Activated CD4-positive, alpha-beta T cell treated with anti-CD3 and anti-CD28 coated beads for 4 hours (primary cell): ENCODE measurements at places on chromosomes 5 and 9.

DNA sequence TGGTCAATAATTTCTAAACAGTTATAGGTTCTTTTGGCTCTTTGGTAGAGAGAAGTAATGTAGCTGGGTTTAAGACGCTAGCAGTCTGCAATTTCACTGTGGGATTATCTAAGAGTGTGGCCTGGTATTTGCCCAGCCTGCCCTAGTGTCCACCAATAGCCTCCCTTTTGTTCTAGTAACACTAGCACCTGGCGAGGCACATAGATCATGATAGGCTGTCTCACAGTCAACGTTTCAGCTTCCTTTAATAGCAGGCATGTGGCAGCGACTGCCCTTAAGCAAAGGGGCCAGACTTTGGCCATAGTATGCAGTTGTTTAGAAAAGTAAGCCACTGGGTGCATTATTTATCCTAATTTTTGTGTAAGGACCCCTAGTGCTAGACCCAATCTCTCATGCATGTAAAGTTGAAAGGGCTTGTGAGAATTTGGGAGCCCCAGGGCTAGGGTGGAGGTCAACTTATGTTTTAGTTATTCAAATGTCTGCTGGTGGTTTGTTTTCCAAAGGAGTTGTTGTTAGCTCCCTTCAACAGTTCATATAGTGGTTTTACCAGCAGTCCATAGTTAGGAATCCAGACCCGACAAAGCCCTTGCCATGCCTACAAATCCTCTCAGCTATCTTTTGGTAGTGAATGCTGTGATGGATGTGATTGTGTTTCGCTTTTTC is 274.3 kb downstream of the HTR1A start:
- DNase-seq: no peak

GRCh38 chr5:25713259-25713658 is 1068.5 kb upstream of the CDH10 start:
- DNase-seq: no peak

GRCh38 chr9:96052686-96053085 is 177.2 kb downstream of the ERCC6L2 start:
- DNase-seq: no peak

- DNase-seq: no peak
Measured at GRCh38 chr9:34143116-34143515, 16.6 kb upstream of the DCAF12 start.

- no peak for DNase-seq
Measured at GRCh38 chr5:149345892-149346222, 558 bp downstream of the GRPEL2 start.

DNA sequence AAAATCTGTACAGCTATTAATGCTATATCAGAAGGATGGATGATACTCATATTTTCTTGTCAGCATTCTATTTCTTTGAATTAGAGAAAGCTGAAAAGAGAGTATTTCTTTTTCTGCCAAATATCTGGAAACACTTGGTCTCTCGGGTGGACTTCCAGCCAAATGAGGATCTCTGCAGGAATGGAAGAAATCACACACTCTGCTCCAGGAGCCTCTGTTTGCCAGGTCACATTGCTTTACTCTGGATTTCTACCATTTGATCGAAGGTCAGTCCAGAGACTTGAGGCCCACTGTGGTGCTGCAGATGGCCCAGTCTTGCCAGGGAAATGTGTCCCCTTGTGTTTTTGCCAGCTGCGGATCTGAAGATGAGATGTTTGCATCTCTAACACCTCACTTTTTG is 154.1 kb downstream of the PCSK1 start:
- DNase-seq: no peak
